Cerebellar nuclear complex (tissue), 1 donor: ENCODE measurements at places on chromosomes 6 and 20.

DNA sequence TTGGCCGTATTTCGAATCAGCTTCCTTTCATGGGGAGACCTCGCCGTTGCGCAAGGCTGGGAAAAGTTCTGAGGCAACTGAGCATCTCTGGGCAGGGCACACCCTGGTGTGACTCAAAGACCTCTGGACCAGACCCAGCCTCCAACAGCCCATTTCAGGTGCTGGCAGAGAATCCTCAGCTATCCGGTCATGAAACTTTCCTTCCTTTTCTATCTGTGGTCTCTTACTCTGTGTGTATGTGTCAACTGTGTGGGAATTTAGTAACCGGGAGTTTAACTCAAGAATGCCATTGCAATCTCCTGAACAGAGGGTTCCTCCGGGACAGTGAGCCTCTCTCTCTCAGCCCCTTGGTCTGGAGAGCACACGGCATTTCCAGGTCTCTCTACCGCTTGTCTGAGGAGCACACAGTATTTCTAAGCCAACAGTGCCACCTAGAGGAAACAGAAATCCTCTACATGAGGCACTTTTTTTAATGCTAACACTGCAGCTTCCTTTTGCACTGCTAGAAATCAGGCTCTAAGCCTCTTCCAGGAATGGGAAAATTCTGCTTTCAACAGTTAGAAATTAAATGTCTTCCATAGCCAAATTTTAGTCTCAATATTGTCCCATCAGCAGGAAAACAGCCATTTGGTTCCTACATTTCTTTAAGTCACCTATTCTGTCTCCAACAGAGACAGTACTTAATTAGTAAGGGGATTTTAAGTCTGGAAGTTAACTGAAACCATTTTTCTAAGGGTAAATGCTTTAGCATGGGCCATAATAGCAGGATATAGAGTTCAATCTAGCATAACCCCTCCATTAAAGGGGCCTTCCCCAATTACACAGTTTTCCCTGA, 32.7 kb downstream of the PLN start:
- DNase-seq, result peak; percentile 5

GRCh38 chr20:1813101-1813529, 82.1 kb upstream of the SIRPA start:
- no peak for DNase-seq

DNA sequence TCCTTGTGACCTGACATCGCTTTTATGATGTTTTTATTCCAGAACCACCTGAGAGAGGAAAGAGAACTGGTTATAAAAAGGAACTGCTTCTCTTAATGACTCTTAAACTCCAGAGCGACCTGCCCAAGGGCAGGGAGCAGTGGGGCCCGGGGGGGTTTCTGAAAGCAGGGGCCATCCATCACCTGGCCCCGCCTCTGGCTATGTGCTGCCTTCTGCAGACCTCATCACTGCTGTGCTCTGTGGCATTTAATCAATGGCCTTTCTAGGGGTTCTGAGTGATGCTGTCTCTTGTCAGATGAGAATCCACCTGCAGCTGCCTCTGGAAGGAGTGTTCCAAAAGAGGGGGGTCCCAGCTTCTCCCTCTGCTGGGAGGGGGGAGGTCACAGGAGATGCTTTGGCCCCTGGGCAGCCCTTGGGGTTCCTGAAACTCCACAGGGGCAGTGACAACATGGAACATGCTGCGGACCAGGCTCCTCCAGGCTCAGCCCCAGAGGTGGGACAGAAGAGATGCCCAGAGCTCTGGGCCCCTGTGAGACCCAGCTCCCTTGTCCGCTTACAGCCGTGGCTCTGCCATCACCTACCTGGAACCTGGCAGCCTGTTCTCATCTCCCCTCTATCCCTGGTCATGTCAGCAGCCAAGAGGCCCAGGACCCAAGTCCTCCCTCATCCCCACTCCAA, 177.1 kb upstream of the SULF2 start:
- no peak for DNase-seq

- no peak for DNase-seq
These were observed 7.8 kb upstream of the PLTP start for GRCh38 chr20:45919542-45920399.

GRCh38 chr6:44561060-44561623, 173.6 kb downstream of the CDC5L start:
- DNase-seq, result no peak

DNA sequence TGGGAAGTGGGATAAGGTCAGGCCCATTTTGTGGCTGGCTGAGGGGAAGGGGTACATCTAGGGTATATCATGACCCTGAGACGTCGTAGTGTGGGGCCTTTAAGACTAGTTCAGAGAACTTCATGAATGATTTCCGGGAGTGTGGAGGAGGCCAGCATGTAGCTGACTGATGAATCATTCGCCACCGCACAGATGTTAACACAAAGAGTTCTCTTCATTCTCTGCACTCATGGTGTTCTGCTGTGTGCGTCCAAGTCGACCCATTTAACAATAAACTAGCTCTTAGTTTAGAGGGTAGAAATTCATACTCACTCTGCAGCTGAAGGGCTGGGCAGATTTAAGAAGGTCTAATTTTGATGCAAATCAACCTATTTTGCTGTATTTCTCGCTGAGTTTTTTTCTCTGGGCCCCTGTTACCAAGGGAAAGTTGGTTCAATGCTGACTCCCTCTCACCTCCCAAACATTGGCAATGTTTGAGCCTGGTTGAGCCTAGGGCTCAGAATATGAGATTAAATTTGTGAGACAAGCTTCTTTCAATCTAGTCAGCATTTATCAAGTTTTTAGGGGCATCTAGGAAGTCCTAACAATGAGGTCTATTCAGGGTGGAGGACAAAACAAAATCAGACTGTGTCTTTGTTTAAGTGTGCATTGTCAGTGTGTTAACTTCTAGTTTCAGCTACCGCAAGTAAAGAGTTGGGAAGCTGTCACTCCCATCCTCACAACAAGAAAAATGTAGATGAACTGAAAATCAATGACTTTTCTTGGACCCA, 106.8 kb upstream of the CBLN4 start:
- DNase-seq, result no peak

GRCh38 chr20:1537731-1538058, 19.8 kb downstream of the SIRPD start:
- no peak for DNase-seq

DNA sequence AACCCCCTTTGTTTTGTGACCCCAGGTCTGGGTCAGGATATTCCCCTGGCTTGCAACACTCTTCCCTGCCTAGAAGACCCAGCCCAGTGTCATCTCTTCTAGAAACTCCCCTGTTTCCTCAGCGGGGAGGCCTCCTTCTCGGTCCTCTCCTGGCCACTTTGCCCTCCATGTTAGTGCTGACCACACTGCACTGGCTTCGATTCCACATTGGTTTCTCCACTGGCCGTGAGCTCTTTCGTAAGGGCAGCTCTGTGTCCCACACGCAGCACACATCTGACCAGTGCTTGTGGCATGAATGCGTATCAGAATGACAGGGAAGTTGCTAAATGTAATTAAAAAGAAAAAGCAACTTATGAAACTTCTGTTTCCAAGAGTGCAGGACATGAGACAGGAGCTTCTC, 49.4 kb upstream of the FNDC1 start:
- no peak for DNase-seq

DNA sequence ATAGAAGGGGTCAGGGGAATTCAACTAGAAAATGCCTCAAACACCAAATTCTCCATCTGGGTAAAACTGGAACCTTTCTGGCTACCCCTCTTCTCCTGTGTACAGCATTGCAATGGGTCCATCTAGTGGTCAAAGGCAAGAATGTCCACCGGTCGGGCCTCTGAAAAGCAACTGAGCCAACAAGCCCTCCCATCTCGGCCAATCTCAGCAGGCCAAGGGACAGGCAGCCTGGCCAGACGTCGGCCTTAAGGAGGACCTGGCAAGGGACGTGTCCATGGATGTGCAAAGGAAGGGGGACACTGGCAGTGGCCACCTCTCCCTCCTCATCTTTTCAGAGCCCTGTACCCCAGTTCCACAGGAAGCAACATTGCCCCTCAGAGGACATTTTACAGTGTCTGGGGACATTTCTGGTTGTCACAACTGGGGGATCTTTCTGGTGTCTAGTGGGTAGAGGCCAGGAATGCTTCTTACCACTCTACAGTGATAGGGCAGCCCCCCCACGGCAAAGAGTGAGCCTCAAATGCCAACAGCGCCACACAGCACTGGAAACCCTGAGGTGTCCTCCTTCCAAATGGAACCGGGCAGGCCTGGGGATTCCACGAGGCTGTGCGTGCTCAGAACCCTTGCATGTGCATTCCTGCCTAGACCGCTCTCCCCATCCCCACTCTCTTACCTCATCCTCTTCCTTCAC, 99.8 kb upstream of the FOXA2 start:
- no peak for DNase-seq

- no peak for DNase-seq
These were observed 848.2 kb downstream of the DHX35 start for GRCh38 chr20:39810309-39810708.

DNA sequence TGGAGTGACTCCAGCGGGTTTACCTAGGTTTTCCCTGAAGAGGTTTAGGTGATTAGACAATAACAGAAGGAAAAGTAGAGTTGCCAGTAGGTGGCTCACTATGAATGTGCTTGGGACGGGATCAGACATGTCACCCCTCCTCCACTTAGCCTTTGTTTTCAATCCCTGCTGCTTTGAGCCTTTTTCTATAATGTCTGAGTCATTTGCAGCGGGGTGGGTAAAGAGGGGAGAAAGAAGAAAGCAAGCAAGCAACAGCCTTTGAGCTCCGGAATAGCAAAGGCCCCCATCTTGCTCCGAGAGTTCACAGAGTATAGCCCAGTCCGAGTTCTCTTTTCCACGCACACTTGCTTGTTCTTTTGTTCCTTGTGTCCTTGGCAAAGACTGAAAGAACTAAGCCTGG, 129.1 kb downstream of the PACRG start:
- no peak for DNase-seq

DNA sequence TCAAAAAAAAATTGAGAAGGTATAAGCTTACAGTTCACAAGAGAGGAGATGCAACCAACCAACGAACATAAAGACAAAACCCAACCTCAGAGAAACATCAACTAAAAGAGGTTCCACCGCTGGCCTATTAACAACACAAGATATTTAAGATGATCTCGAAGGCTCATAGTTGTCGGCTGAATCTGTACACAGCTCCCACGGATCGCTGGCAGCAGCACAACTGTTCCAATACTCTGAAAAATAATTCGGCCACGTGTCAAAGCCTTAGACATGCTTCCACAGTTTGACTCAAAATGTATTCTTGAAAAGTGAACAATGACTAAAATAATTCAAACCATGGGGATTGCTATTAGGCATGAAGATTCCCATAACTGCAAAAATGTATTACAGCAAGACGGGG, 13.7 kb downstream of the EXOC2 start:
- no peak for DNase-seq

GRCh38 chr20:16530201-16530681, 43.0 kb downstream of the KIF16B start:
- no peak for DNase-seq

GRCh38 chr20:3094848-3095629, 10.5 kb upstream of the AVP start:
- no peak for DNase-seq

DNA sequence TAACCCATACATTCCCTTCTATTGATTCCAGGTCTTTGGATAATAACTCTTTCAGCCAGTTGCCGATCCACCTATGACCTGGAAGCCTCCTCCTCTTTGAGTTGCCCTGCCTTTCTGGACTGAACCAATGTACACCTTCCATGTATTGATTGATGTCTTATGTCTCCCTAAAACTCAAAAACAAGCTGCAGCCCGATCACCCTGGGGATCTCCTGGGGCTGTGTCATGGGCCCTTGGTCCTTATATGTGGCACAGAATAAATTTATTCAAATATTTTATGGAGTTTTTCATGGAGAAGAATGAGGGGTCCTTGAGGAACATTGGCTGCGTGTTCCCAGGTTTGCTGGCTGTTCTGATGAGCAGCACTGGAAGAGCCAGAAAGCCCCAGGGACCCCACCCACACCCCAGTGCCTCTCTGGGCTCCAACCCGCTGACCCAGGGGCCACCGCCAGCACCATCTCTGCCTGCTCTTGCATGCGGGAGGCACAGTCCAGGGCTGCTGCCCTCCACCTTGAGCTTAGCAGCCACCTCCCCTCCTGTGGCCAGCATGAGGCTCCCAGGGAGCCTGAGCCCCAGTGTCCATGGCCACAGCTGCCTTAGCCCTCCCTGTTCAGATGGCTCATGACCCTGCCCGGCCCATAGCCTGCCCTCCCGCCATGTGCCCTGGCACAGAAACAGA, 36.5 kb upstream of the CST7 start:
- DNase-seq, result no peak

DNA sequence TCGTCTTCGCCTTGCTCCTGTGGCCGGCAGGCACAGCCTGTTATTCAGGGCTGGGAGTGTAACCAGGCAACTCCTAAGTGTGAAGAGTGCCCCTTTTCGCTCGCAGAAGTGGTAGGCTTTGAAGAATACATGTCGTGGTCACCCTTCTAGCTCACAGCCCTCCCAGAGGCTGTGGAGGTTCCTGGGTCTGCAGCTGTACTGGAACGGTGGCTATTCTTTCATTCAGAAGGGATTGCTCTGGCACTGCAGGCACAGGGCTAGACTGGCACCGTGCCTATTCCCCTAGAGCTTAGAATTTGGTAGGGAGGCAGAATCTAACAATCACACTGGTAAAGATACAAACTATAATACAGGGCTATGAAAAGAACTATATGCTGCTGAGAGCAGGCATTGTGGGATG, 1.1 kb upstream of the SRSF12 start:
- no peak for DNase-seq

- no peak for DNase-seq
These were observed 6.4 kb downstream of the MRPL14 start for GRCh38 chr6:44120692-44121443.

DNA sequence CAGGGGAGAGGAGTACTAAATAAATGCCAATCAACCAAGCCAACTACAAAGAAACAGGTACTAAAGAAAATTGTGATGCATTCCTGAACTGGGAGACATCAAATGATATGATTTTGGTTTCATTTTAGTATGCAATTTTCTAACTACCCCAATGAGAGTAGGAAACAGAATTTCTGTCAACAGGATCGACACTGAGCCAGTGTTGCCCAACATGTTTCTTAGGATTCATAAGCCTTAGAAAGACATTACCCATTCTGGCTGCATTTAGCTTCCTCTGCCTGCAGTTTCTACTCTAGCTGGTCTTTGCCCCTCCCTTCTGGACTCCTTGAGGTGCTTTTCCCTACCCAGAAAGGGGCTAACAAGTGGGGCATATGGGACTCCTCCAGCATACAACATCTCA, 49.8 kb downstream of the KCTD20 start:
- no peak for DNase-seq

- no peak for DNase-seq
These were observed 77.6 kb downstream of the TPBG start for GRCh38 chr6:82441047-82441855.

- no peak for DNase-seq
These were observed 235.6 kb downstream of the PLCB1 start for GRCh38 chr20:8367689-8368088.

DNA sequence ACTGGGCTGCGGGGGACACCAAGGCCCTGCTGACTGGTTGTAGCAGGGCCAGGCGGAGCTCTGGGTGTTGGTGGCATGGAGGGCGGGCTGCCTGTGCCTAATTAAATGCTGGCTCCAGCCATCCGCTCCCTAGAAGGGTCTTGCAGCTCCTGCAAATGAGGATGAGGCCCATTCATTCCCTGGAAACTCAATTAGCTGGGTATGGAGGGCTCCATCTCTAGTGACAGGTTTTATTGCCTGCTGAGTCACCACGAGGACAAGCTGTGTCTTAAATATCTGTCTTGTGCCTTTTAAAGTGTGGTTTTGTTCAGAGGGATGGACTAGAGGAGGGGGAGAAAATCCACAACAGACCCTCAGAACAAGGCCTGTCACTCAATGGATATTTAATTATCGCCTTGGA, 60.9 kb downstream of the SULF2 start:
- no peak for DNase-seq

- DNase-seq, result no peak
These were observed 505 bp downstream of the SNAI1 start for GRCh38 chr20:49983123-49983847.
